ENCODE measurements at places on chromosomes 5 and 9.

- DNase-seq, result no peak
Observed at GRCh38 chr5:146457431-146457830, 10.3 kb downstream of the TCERG1 start.

GRCh38 chr9:38671372-38671731, 48.6 kb downstream of the FAM240B start:
- DNase-seq, result peak; percentile 44

GRCh38 chr9:134546246-134546731, 95.3 kb upstream of the COL5A1 start:
- no peak for DNase-seq

DNA sequence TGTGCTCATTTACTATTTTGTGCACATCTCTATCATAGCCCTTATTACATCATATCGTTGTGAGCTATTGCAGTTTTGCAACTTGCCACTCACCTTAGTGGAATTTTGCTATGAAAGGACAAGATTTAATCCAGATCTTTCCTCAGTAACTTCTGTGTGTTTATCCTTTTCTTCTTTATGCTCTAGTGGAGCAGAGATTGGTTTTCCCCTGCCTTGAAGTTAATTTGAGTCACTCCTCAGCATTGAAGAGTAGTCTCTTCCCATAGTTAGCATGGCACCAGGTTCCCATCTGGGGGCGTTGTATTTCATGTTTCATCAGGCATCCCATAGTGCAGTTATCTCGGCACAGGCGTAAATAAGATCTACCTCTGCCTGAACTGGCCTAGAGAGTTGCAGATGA, 510.4 kb downstream of the PSAT1 start:
- DNase-seq, result no peak

DNA sequence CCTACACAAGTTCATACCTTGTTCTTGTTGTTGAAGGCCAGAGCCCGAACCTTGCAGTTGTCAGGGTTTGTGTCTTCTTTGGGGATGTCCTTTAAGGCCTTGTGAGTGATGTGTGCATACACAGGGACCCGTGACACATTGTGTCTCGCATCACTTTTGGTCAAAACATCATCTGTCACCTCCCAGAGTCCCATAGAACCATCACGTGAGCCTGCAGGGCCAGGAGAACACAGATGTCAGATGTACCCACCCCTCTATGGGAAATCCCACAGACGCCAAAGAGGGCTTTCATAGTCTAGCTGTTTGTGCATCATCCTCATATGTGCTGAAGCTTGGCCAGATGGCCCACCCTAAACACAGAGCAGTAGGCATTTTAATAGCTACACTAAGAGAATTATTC, 28.2 kb downstream of the DCAF12 start:
- no peak for DNase-seq

DNA sequence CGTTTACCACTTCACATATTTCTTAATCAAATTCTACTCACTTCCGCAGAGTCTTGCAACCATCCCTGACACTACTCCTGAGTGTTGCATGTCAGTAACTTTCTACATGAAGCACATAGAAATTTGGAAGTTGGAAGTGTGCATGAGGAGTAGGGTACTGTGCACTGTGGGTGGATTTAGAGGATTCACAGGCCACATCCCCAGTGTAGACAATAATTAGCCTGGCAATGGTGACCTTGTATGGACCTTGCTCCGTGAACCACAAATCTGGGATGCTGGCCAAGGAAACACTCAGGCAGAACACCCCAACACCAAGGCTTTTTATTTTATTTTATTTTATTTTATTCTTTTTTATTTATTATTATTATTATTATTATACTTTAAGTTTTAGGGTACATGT, 25.5 kb downstream of the CTSL start:
- DNase-seq, result no peak

GRCh38 chr5:16178745-16179372, 732 bp downstream of the MARCHF11 start:
- DNase-seq, result peak; percentile 49

DNA sequence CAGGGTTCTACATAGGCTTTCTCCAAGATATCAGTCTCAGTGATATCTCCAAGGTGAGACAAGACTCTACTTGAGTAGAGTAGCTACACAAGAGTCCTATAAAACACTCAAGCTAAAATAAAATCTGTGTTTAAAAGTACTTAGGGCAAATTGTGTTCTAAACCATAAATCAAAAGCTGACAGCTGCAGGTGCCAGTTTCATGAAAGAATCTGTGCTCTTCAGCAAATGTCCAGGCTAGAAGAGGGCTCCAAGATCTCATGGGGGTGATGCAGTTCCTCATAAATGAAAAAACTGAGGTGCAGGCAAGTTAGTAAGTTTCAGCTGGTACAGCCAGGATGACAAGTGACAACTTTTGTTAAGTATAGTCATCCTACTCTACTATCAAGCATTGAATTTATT, 142.8 kb upstream of the TNPO1 start:
- DNase-seq, result no peak

GRCh38 chr5:7395947-7396712, at the start of gene ADCY2:
TSS of gene ADCY2 (plus strand) at chr5:7396138. CDS start at chr5:7396297, 159 bp downstream.
- DNase-seq, result peak; percentile 35

GRCh38 chr5:167049043-167049663, 1242.3 kb upstream of the WWC1 start:
- DNase-seq, result peak; percentile 15

DNA sequence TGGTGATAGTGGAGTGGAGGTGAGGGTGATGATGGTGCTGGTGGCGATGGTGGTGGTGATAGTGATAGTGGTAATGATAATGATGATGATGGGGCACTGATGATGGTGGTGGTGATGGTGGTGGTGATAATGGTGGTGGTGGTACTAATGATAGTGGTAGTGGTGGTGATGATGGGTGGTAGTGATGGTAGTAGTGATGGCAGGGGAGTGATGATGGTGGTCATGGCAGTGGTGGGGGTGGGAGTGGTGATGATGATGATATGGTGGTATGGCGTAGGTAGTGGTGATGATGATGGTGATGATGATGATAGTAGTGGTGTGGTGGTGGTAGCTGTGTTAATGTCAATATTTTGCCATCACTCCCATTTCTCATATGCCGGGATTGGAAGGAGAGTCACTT, 44.5 kb upstream of the ORM1 start:
- no peak for DNase-seq

All from DMS153 (cell line).